Inflammatory macrophage (primary cell): ENCODE measurements at places on chromosomes 5 and 9.

DNA sequence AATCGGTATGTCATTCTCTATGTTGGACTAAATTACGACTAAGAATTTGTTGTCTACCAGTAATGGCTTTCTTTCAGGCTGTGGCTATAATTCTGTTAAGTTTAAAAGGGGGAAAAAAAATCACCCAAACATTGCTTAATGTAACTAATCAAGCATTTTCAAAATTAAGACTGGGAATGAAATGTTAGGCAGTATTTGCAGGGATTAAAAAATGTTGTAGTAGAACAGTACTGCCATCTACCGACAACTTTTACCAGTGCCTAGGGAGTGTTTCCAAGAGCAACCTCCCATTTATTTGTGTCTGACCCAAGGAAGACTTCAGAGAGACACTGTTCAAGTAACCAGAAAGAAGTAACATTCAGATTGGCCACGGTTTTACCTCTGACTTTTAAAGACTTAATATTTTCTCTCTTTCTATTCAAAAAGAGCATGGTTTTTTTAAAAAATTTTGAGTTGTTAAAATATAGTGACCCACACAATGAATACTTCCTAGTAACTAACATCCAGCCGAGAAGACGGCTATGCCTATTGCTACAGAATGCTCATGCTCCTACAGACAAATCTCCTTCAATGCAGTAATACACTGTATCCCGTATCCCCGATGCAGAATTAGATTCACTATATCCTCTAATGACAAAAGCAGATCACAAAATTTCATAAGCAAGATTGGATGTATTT lies 92.4 kb downstream of the ARL15 start:
- peak; percentile 49 for DNase-seq

- no peak for DNase-seq
These were observed 62.1 kb downstream of the AOPEP start for GRCh38 chr9:94788570-94789105.

DNA sequence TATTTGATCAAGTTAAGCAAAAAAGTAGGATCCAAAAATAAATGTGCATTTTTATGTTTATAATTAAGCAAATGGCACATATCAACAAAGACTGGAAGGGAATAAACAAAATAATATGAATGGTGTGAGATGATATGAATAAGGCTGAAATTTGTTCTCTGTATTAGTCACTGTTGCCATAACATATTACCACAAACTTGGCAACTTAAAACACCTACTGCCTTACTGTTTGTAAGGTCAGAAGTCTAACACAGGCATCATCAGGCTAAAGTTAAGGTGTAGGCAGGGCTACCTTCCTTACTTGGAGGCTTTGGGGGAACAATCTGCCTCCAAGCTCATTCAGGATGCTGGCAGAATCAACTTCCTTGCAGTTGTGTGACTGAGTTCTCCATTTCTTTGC lies 19.3 kb downstream of the PGGT1B start:
- DNase-seq = no peak

GRCh38 chr5:170330568-170331054 lies 33.0 kb upstream of the LCP2 start:
- no peak for DNase-seq

DNA sequence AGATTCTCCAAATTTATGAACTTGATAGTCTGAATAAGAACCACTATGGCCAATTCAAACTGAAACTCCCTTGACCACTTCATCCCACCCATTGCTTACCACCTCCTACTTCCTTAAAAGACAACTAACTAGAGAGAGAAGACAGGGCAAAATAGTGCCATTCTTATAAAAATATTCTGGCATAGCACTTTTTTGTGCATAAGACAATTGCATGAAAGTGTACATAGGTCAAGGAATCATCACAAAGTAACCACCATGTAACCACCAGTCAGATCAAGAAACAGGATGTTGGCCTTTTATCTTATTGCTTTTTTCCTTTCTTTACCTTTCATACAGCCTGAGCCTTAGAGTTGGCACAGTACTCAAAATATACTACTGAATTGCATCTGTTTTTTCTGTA lies 8.1 kb upstream of the ARSB start:
- peak; percentile 24 for DNase-seq

GRCh38 chr5:172078726-172079345 lies 72.4 kb upstream of the FBXW11 start:
- DNase-seq = peak; percentile 86
